ENCODE measurements at places on chromosomes 12 and 14. TPM values are rescaled to one million over a fixed set of nuclear protein-coding genes. Genes with fewer than 3 reads are reported as not detected.

Gene CLBA1
- total RNA-seq: 19.3 TPM

Gene NXPH4
- total RNA-seq: 10.2 TPM

Gene CLEC9A
- 0.32 TPM for total RNA-seq

Gene NGB
- 0.91 TPM for total RNA-seq

Gene NELL2
- 7.2 TPM for total RNA-seq

Gene PKP2
- total RNA-seq: 28.0 TPM

Gene RIPK3
- total RNA-seq: 7.6 TPM

Gene MAX
- 73.2 TPM for total RNA-seq

Gene IL26
- total RNA-seq: not detected

Gene MSI1
- 8.2 TPM for total RNA-seq

Gene SELPLG
- total RNA-seq: 2.6 TPM

Gene C12orf54
- not detected for total RNA-seq

Gene NEUROD4
- total RNA-seq: not detected

Gene INHBE
- total RNA-seq: not detected

Gene EFS
- 53.2 TPM for total RNA-seq

Gene STAB2
- not detected for total RNA-seq

Gene CDK2
- 28.2 TPM for total RNA-seq

Gene CCDC196
- not detected for total RNA-seq

Gene MMP19
- 2.6 TPM for total RNA-seq

Gene LMO3
- total RNA-seq: 3.7 TPM

Gene ACSS3
- total RNA-seq: 24.3 TPM

Gene CISTR
- not detected for total RNA-seq

Gene TSPAN8
- total RNA-seq: 240 TPM

Gene KRT6C
- not detected for total RNA-seq

Gene ACRBP
- 2.3 TPM for total RNA-seq

Gene RNU6-7
- total RNA-seq: not detected

Gene CLEC4D
- total RNA-seq: not detected

Gene ATXN7L3B
- total RNA-seq: 37.3 TPM

Gene SDSL
- 6.2 TPM for total RNA-seq

Gene PLBD2
- total RNA-seq: 48.2 TPM

Gene INHBC
- 0.57 TPM for total RNA-seq

Gene CALM1
- 237 TPM for total RNA-seq

Data from prostate gland (tissue), 2 donors.